ENCODE measurements at places on chromosomes 3 and 15.
A peak's percentile ranks its signal among the peaks of the same experiment; 100 is the strongest.

DNA sequence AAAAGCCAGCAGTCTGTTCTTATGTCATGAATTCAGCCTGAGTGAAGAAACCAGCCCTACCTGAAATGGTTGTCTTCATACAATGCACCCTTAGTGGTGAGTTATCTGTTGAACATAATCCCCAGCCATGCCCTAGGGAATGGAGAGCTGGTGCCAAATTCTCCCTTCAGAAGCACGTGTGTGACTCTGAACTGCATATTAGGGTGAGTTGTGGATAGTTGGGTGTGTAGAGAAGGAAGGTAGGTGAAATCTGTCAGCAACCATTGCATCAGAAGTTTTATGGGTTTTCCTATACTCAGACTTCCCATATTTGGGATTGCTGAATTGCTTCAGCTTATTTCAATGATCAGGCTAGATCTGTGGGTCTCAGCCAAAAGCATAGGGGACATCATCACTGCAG is 46.5 kb upstream of the TP63 start:
- no peak for DNase-seq

- no peak for DNase-seq
Observed at GRCh38 chr3:39142067-39142466, 11.3 kb downstream of the CSRNP1 start.

- DNase-seq: peak; percentile 39
Observed at GRCh38 chr3:31288641-31289100, 244.1 kb upstream of the STT3B start.

- no peak for DNase-seq
Observed at GRCh38 chr15:39301589-39301999, 279.3 kb upstream of the THBS1 start.

DNA sequence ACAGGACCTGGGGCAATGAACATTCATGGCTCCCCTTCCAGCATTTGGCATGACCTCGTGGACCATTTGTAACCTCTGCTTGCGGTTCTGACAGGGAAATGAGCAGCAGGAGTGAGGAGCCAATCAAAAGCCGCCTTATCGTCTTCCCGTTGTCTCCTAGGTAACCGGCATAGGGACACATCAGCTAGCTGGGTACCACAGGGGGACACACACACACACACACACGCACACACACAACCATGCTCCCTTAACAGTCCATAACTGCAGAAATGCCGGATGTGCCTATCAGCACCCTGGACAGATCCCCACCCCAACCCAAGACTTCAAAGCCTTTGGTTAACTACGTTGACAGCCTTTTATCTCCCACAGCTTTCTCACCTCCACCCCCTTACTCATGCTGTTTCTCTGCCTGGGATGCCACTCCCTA is 53.4 kb upstream of the CCDC174 start:
- DNase-seq: peak; percentile 65

DNA sequence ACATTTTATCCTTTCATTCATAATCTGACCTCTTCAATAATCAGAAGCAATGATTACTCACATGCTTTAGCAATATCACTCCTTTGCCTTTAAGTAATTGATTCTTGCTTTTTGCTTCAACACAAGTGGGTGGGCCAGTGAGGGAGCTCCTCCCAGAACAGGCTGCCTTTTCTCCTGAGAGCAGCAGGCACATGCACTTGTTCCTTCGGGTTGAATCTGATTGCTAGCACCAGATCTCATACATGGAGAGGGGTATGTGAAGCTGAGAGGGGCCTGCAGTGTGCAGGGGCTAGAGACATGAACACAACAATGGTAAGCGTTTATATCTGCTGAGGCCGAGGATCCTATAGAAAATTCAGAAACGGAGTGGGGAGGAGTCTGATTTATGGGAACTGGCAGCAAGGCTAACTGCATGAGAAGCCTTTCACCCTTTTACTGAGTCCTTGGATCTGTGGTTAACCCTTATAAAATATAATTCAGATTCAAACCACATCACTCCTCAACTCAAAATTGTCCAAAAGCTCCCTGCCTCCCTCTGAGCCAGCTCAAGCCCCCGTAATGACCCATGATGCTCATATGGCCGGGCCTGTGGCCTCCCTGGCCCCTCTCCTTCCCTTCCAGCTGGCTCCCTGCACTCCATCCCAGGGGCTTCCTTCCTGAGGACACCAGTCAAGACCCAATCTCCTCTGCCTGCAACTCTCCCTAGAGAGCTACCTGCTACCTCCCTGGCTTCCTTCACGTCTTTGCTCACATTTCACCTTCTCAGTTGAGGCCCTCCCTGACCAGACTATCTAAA is 32.4 kb downstream of the ZNF445 start:
- DNase-seq: no peak

DNA sequence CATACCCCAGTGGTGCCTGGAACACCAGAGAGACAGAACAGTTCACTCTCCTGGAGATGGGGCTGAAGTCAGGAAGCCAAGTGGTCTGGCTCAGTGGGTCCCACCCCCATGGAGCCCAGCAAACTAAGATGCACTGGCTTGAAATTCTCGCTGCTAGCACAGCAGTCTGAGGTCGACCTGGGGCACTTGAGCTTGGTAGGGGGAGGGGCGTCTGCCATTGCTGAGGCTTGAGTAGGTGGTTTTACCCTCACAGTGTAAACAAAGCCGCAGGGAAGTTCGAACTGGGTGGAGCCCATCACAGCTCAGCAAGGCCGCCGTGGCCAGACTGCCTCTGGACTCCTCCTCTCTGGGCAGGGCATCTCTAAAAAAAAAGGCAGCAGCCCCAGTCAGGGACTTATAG is 272.0 kb downstream of the KLF13 start:
- no peak for DNase-seq

DNA sequence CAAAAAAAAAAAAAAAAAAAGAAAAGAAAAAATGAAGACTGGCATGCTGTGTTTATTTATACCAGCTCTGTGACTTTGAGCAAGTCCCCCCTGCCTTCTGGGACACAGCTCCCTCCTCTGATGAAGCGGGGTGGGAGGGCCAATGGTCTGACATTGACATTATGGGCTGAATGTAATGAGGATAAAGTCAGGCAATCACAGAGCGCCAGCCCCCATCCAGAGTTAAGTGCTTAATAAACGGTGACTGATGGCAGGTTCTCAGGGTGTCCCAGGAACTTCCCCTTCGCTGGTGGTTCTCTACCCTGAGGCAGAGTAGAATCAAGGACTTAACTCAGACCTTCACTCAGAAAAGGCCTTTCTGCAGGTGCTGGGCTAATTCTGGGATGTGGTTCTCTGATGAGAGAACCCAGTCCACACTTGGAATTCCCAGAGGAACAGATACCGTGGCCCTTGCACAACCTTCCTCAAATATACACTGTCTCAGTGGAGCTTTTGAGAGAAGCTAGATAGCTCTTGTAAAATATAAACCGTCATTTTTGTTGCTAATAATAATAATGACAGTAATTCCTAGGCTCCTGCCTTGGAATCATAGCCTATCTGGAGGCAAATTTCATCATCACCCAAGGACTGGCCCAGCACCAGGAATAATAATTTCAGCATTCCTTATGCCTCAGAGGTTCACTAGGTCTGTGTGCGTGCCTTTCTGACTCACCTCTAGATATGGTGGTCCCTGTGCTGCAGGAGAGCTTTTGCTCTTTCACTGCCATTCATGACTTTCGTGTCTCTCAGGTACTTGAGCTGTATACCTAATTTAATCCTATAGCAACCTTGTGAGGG is 115.8 kb downstream of the RPLP1 start:
- DNase-seq: no peak

GRCh38 chr3:16898595-16899395 is 14.0 kb downstream of the PLCL2 start:
- no peak for DNase-seq

DNA sequence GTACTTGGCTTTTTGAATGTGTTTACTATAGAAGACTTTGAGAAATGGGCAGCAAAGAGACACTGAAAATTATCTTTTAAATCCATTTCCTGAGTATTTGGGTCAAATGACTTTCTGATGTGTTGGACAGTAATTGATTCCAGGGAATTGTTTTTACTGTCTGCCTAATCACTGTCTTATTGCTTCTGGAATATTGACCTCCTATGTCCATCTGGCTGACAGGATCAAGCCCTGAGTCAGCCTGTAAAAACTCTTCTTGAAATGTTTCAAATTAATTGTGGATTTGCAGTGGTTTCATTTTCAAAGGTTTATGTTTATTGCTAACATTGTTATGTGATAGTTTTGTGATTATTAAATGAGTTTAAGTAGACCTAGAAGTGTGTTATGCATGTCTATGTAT is 50.6 kb upstream of the MLF1 start:
- no peak for DNase-seq

GRCh38 chr15:91263632-91264531 is 163.8 kb downstream of the SV2B start:
- DNase-seq: no peak

GRCh38 chr15:71916834-71917233 is 106.5 kb downstream of the NR2E3 start:
- no peak for DNase-seq

- DNase-seq: no peak
Observed at GRCh38 chr3:103388214-103388613, 953.4 kb downstream of the ZPLD1 start.
